Epithelial cell of proximal tubule (primary cell): ENCODE measurements at places on chromosomes 4 and X.

DNA sequence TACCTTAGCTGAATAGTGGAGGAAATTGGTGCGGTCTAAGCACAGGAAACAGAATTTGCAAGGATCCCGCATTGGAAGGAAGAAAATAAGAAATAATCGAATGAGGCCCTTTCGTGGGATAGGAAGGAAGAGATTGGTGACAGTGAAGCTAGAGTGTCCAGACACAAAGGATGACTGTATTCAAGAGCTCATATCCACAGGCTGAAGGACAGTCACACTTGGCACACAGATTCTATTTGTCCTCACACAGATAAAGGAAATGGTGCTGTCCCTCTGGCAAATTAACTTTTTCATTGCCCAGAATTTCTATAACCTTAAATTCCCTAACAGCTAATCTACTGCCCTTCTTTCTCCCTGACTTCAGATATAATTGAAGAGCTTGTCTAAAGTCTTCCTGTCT lies 2188.9 kb upstream of the TENM3 start:
- no peak for DNase-seq

DNA sequence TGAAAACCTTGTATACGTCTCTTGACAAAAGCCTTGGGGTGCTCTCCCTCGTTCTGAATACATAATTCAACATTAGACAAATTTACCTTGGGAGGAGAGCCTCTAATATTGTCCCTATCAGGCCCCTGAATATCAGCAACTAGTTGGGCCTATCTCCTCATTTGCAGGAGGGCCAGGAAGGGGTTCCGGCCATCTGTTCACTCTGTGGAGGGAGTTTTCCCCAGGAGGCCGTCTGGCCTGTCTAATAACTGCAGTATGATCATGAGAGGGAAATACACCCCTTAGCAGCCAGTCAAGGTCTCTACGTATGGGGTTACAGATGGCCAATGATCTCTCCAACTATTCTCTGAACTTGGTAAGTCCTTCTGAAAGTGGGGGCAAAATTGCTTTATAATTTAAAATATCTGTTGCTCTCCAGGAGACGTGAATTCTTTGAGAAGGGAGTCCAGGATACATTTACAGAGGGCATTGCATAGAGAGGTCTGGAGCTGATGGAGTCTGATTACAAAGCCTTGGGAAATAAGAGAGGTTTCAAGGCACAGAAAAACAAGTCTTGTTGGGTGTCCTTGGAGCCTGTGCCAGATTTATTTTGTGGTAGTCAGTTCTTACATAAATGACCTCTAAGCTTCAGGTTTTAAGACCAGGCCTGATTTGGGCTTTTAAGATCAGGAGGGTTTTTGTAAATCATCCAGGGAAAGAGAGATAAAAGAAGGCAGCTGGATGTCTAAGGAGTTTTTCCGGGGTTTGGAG lies 48.2 kb upstream of the UXT start:
- no peak for DNase-seq

DNA sequence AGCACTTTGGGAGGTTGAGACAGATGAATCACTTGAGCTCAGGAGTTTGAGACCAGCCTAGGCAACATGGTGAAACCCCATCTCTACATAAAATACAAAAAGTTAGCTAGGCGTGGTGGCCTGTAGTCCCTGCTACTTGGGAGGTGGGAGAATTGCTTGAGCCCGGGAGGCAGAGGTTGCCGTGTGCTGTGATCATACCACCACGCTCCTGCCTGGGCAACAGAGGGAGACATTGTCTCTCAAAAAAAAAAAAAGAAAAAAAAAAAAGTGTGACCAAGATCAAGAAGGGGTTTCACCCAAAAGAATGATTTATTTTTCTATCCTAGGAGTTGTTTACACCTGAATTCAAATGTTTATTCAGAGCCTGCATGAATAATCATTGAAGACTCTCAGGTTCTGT lies 572.4 kb upstream of the GALNT7 start:
- DNase-seq, result no peak

GRCh38 chr4:7396186-7396910 lies 38.4 kb downstream of the PSAPL1 start:
- no peak for DNase-seq

DNA sequence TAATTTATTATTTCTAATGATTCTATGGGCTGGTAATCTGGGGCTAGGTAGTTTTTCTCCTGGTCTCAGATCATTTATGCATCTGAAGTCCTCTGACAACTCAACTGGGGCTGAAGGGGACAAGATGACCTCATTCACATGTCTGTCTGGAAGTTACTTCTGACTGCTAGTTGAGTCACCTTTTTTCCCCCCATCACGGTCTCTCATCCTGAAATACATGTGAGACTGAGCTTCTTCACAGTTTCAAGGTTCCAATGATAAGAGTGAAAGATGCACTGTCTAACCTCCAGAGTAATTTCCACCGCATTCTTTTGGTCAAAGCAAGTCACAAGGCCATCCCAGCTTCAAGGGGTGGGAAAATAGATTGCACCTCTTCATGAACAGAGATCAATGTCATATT lies 356.7 kb upstream of the RPS6KA3 start:
- DNase-seq, result peak; percentile 40

DNA sequence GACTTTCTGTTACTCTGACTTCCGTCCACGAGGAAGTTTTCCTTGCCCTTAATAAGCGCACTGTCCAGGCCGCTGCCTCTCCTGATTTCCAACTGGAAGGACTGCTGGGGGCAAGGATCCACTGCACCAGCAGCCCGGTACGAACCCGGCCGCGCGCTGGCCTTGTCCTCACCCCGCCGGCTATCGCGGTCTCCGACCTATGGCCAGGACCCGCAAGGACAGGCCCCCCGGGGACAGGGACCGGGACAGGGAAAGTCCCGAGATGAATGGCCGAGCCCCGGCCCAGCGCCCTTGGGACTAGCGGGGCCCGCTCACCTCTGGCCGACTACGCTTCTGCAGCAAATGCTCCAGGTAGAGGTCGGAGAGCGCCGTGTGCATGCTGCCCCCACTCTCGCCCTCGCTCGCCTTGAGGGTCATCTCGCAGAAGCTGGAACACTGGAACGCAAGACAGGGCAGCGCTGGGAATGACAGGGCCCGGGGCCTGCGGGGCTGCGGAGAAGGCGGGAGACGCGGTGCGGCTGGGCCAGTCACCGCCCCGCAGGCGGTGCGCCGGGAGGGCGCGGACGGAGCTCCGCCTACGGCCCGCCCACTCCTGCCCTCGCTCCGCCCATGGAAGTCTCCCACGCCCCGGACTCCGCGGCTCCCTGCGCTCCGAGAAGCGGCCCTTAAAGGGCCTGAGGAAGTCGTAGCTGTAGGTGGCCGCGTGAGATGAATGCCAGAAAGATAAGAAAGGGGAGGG lies at the start of gene MPP1:
Gene MPP1 (minus strand): TSS at position 529 of the 739 bp plus-strand sequence. CDS start 112 bp downstream, at position 417.
- no peak for DNase-seq

DNA sequence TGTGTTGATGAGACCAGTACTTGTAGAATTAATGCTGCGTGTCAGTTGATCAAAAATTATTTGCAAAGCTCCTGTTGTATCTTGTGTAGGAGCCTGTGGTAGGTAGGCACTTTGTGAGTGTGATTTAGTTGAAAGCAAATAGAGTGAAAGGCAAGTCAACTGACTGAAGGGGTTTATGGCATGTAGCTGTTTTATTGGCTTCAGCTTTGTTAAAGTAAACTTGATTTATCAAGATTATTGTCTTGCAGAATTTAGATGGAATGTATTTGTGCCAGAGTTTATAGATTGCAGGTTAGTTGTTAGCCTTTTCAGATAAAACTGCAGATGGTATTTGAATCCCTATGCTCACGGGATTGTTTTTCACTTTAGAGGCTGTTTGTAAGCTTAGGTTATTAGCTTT lies 128.0 kb downstream of the FRAS1 start:
- no peak for DNase-seq

- no peak for DNase-seq
Observed at GRCh38 chr4:133146574-133147241, 2.4 kb upstream of the PCDH10 start.

- DNase-seq, result no peak
Observed at GRCh38 chrX:86194758-86195157, 46.5 kb downstream of the DACH2 start.

DNA sequence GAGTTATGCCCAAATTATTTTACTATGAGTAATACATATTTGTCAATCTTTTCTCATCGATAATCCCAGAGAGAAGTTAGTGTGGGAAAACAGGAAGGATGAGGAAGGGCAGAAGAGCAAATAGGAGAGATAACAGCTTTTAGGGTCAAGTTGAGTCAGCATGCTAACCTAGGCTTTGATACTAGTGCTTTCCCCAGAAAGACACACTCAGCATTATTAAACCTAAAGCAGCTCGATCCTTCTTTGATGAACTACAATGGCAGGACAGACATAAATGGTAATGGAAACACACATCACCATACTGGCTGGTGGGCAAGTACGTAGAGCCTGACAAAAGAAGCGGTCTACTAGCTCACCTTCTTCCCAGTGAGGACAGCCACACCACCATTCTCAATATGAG lies 20.5 kb downstream of the AIFM1 start:
- DNase-seq, result no peak

DNA sequence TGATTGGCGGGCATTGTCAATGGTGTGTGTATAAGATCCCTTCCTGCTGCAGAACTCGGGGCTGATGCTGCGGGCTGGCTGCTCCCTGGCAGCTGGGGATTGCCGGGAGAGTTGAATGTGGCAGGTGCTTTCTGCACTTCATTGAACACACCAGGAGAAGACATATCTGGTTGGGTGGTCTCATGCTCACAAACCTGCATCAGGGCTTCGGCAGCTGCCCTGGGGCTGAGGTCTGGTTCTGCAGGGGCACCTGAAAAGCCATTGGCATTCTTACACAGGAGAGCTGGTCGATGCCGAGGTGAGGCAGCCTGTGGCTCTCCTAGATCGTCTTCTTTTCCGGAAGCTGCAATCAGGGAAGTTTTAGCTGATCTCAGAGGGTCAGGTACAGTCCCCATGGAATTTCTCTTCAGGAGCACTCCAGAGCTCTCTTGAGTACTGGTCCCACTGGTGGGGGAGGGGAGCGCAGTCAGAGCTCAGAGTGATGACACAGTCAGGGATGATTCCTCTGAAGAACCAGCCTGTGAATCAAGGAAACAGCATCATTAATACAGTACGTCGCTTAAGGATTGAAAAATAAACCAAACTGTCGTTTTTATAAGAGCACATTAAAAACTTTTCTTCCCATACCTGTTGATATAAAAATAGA lies 57.8 kb downstream of the GPRIN3 start:
- DNase-seq, result no peak

DNA sequence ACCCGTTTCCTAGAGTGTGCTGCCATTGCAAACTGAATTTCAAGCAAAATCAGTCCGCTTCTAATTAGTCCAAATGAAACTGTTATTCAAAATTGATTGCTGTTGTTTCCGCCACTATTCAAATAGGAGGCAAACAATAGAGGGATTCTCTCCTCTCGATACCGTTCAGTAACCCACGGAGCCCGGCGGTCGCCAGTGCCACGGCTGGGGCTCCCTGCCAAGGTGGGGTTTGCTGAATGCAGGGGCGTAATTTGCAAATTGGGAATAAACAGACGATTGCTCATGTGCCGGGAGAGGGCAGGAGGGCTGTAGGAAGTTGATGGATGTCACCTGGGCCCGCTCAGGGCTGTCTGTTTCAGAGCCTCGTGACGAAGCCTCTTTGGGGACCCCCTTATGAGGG lies 8.8 kb downstream of the ADRA2C start:
- no peak for DNase-seq

- DNase-seq, result no peak
Observed at GRCh38 chrX:1803741-1804140, 188.9 kb downstream of the ASMT start.

GRCh38 chr4:45442466-45442865 lies 681.4 kb downstream of the GABRG1 start:
- DNase-seq, result no peak

- no peak for DNase-seq
Observed at GRCh38 chr4:74097116-74097515, 1.9 kb downstream of the CXCL2 start.

DNA sequence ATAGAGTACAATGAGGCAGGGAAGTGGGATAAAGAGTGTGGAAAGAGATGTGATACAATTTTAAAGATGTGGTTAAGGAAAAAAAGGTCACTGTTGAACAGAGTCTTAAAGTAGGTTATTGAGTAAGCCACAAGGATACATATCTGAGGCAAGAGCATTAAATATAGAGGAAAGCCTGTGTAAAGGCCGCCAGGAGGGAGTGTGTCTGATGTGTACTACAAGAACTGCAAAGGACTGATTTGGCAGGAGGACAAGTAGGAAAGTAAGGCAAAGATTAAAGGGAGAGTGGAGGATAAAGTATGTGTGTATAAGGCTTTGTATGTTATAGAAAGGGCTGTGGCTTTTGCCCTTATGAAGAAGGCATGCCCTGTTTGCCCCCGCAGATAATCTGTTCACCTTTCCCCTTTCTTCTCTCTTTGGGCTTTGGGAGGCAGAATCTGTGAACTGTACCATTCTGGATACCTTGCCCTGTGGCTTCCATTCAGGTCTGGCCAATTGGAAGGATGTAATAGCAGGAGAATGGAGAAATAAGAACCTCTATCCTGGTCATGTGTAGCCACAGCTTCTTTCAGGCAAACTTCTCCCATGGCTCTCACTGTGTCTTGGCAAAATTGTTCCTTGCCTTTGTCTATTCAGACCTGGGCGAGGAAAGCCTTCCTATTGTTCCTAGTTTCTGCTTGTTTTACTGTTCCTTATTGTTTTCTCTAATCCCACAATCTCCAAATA lies 68.9 kb upstream of the FAM47B start:
- DNase-seq, result no peak

DNA sequence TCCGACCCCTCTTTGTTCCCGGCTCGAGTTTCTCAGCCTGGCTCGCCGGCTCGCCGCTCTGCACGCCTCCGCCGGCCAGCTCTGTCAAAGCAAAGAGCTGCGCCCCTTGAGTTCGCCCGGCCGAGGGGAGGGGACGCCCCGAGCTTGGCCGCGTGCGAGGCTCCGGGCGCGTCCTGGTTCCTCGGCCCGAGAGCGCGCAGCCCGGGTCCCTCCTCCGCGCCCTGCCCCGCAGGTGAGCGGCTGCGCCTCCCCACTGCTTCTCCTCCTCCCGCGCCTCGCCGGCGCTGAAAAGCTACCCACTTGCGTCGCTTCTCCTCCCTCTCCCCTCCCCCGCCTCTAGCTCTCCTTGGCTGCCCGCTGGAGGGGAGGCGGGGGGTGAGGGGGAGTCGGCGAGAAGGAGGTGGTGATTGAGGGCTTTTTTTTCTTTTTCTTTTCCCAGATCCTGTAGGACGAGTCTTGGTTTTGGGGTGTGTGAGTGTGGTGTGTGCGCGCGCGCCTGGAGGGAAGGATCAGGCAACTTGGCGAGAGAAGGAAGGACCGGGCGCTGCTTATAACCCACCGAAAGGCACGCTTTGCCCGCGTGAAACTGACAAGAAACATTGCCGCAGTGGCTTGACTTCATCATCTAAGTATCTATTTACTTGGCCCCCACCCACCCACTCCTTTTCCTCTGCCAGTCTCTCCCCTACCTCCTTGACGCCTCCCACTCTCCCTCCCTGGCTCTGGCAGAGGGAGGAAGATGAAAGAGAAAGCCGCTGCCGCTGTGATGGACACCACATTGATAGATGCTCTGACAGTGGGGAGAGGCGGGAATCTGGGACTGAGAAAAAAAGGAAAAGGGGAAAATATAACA lies at the start of gene LEF1:
Gene LEF1 (minus strand): TSS at position 262 of the 853 bp plus-strand sequence. CDS start 1,165 bp downstream, outside the sequence.
- no peak for DNase-seq
